ENCODE measurements at places on chromosomes 13 and 19.

DNA sequence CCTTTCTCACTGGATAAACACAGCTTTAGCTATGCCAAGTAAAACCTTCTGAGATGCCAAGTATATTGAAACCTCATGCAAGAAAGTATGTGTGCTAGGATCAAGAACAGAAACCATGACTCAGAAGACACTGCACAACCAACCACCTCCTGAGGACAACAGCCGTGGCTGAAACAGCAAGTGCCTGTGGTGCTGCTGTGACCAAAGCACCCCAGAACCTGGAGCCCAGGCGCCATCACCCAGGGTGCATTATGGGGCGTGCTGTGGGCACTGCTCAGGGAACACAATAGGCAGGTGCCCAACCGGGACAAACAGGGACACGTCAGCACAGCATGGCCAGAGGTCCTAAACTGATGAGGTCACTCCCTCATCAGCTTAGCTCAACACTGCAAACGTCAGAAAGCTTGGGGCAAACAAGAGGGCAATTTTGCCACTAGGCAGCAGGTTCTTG lies 101.3 kb upstream of the SLC15A1 start:
- DNase-seq: no peak

DNA sequence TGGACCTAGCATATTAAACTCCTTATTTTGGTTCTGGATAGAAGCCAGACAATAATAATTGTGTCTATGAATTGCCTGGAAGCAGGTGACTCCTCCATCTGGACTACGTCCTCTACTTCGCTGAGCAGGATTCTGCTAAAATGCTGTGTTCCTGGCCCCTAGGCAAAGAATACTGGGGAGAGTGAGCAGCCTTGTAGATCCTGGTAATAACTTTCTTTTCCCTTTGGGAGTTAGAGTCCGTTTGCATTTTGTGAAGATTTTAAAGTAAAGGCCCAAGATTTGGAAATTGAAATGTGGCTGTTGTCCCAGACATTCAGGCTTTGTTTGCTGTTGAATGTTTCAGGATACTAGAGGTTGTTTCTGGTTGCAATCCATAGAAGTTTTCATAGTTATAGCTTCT lies 511.9 kb upstream of the KLF12 start:
- DNase-seq: no peak

GRCh38 chr13:51997641-51998330 lies 13.5 kb downstream of the ATP7B start:
- DNase-seq: no peak

GRCh38 chr19:28710278-28710677 lies 502.7 kb downstream of the UQCRFS1 start:
- peak; percentile 30 for DNase-seq

DNA sequence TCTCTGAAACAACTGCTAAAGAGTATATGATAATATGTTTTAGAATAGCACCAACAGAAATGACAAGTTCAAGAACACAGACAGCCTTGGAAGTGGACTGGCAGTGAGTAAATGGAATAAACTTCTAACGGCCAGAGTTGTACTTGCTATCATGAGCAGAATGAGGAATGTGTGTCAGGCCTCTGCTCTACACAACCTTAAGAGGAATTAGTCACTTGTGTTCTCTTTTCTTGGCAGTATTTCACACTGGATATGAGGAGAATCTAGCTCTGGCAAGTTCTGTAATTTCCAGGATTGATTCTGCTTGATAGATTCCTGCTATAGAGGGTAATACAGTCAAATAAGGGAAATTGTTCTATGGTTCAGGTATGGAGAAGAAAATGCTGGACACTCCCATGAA lies 757.3 kb downstream of the EFNB2 start:
- no peak for DNase-seq

DNA sequence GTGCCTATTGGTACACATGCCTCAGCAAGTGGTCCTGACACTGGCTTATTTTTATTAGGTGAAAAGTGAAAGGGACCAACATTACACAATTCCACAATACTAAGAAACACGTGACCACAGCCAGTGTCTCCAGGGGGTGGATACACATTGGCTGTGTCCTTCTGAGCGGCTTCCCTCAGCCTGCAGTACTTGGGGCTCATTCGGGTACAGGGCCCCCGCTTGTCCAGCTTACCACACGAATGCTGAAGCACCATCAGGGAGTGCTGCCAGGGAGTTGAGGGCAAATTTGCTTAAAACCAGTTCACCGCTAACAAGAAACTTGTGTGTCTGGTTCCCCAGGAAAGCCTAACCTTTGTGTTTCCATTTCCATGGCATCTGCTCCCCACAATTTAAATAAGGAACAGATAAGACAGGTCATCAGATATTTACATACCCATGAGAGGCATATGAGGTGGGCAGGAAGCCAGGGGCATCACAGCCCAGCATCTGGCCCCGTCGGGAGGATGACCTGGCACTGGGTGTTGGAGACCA lies 23.3 kb downstream of the PBX4 start:
- no peak for DNase-seq

DNA sequence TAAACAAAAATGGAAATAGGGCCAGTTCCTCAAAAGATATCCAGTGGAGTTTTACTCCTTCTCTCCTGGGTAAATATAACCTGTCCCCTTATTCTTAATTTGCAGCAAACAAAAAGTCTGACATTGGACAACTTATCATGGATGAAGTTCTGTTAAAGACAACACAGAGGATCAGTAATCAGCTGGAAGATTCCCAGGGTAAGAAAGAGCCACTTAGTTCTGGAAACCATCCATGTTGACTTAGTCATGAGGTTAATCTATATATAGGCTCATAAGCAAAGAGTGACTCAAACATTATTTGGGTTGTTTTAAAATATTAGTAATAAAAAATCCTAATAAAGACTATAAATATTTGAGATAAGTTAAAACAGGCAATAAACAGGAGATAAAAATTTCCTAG lies 40.5 kb upstream of the EBPL start:
- no peak for DNase-seq

GRCh38 chr19:52139252-52140031 lies at the start of gene ZNF616:
ZNF616 (minus strand) TSS chr19:52139938; CDS start chr19:52130512, 9,426 bp downstream.
- DNase-seq: peak; percentile 94

DNA sequence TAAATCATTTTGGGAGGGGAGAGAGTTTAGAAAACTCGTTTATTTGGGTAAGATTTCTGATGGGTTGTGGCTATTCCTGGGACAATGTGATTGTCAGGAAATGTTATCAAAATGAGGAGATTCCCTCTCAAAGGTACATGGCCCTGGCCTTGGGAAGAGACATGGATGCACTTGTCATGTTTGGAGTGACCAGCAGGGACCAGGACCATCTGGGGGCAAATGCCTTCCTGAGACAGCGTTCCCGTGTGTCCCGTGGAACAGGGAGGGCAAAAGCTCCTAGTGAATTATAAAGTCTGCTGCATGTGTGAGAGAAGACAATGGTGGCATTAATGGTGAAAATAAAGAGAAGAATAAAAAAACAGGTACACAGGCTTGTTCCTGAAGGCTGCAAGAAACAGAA lies 317.3 kb downstream of the ZNF536 start:
- no peak for DNase-seq

DNA sequence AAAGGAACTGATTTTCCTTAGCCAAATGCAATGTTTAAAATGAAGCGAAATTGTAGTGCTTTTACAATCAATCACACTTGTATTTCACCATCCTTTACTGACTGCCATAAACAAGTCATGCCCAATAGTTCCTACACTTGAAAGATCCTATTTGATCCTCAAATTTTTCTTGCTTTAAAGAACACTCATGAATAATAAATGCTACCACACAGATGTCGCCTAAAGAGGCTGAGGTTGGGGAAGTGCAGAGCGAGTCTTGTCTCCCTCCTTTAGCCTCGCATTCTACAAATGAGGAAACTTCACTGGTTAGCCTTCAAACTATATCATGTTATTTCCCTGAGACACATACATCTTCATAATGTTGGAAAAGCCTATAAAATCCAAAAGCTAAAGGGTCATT lies 18.7 kb upstream of the AMER2 start:
- DNase-seq: no peak

GRCh38 chr13:91153372-91153771 lies 194.1 kb upstream of the MIR17HG start:
- no peak for DNase-seq
